Activated naive CD8-positive, alpha-beta T cell treated with anti-CD3 and anti-CD28 coated beads, Interleukin-2, amount 10 ng/mL, durations not matched to agents 7 days and 5 days (primary cell): ENCODE measurements at places on chromosomes 3 and 15. TPM values are rescaled to one million over a fixed set of nuclear protein-coding genes. Genes with fewer than 3 reads are reported as not detected.

- peaks cover 8% of the 10 kb centered on the region for H3K27me3 ChIP-seq
- DNase-seq = no peak
- H3K36me3 ChIP-seq = no peaks in the 10 kb centered on the region
- H3K4me1 ChIP-seq = no peaks in the 10 kb centered on the region
- no peak overlapping the region for H3K4me3 ChIP-seq
Measured at GRCh38 chr3:141336672-141337522, 31.4 kb upstream of the ZBTB38 start.

LTK gene
- total RNA-seq = 1.9 TPM

ATP13A4 gene
- total RNA-seq = 4.0 TPM

FOXP1 gene
- 178 TPM for total RNA-seq

PARP15 gene
- total RNA-seq = 52.8 TPM
